ENCODE measurements at places on chromosomes 6 and 20. TPM values are rescaled to one million over a fixed set of nuclear protein-coding genes. Genes with fewer than 3 reads are reported as not detected.

Gene TRMT11
- 17.0 TPM for total RNA-seq

Gene STMND1
- not detected for total RNA-seq

Gene MYL9
- 0.46 TPM for total RNA-seq

Gene GJA10
- total RNA-seq: 0.15 TPM

Gene ADGB
- total RNA-seq: not detected

Gene EFCAB8
- total RNA-seq: 0.73 TPM

Gene FBXO5
- total RNA-seq: 42.6 TPM

Gene RBM24
- total RNA-seq: not detected

Gene FAM83D
- total RNA-seq: 13.1 TPM

Gene NFYA
- total RNA-seq: 33.3 TPM

Gene BMP7
- total RNA-seq: 0.80 TPM

Gene IL17A
- not detected for total RNA-seq

Gene DLL1
- total RNA-seq: not detected

Gene MUC22
- total RNA-seq: not detected

Gene BCAS1
- total RNA-seq: not detected

Gene FAM184A
- total RNA-seq: 5.5 TPM

Gene ROS1
- not detected for total RNA-seq

Gene TSHZ2
- total RNA-seq: 28.4 TPM

Gene ZNF451
- 74.6 TPM for total RNA-seq

Gene POPDC3
- not detected for total RNA-seq
